ENCODE measurements at places on chromosomes 16 and 17.
A peak's percentile ranks its signal among the peaks of the same experiment; 100 is the strongest.

- DNase-seq = peak; percentile 36
Observed at GRCh38 chr17:62827746-62828485, 19.8 kb upstream of the MARCHF10 start.

DNA sequence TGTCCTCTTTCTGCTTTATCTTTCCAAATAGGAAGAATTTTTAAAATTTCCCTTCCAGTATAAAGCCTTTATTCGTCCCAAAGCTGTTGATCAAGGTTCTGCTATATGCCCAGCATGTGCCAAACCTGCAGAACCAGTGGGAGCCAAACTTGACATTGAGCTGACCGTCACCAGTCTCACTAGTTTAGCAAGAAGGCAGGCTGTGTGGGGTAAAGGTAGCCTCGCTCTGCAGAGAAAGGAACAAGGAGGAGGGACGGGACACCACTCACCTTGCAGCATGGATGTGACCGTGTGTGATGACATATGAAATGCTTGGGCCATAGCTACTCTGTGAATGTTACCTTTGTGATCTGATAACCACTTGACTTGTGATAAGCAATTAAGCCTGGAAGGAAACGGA is 392.2 kb downstream of the CPPED1 start:
- no peak for DNase-seq

DNA sequence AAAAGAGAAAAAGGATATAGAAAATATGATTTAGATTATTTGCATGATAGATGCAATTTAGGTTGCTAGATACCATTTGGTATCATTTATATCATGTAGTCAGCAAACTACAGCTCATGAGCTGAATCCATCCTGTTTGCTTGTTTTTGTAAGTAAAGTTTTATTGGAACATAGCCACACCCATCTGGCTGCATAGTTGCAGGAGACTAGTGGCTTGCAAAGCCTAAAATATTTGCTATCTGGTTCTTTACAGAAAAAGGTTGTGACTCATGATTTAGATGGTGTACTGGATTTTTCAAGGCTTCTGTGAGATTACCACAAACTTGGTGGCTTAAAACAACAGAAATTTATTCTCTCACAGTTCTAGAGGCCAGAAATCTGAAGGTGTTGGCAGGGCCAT is 49.9 kb downstream of the MAP2K4 start:
- peak; percentile 87 for DNase-seq

GRCh38 chr16:30430428-30430970 is 669 bp upstream of the DCTPP1 start:
- DNase-seq = no peak

- DNase-seq = no peak
Observed at GRCh38 chr16:27220991-27221390, 17.7 kb downstream of the KDM8 start.

GRCh38 chr17:859824-860195 is 77.7 kb downstream of the MRM3 start:
- no peak for DNase-seq

DNA sequence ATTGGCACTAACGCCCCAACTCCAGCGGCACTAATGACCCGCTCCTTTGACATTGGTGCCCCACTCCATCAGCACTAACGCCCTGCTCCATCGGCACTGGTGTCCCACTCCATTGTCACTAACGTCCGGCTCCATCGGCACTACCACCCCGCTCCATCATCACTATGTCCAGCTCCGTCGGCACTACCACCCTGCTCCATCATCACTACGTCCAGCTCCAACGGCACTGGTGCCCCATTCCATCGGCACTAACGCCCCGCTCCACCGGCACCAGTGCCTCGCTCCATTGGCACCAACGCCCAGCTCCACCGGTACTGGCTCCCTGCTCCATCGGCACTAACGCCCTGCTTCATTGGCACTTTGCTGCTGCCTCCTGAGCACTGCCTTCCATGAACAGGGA is 7.5 kb downstream of the ZNF213 start:
- no peak for DNase-seq

GRCh38 chr16:84115919-84116719 is 623 bp downstream of the MBTPS1 start:
- DNase-seq = peak; percentile 33

DNA sequence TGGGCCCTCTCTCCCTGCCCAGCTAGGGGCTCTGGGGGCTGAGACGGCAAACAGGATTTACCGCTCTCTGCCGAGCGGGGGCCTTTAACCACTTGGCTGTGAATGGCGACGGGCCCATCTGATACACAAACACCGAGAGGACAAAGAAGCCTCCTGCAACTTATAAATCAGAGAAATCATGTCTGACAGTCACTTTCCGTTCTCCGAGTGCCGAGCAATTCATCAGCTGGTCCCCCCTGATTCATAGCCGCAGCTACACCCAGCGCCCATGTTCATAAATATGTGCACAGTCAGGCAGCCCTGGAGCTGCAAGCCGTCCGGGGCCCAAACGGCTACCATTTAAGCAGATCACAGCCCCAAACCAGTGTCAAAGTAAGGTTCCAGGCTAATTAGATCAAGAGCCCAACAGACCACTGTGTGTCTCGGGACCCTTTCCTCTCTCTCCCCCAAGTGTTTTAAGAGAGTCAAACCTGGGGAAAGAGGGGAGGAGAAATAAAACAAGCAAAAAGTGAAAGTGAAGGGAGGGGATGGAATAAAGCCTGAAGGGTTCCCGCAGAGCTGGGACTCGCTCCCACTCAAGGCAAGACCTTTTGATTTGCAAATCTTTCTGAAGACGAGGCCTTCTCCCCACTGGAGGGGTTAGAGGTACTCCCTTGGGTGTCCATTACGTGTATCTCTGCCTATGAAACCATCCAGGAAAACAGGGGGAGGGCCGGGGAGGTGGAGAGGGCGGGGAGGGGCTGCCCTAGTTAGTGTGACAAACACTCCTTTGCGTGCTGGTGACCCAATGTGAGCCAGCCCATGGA is 154.7 kb downstream of the C16orf78 start:
- peak; percentile 48 for DNase-seq

DNA sequence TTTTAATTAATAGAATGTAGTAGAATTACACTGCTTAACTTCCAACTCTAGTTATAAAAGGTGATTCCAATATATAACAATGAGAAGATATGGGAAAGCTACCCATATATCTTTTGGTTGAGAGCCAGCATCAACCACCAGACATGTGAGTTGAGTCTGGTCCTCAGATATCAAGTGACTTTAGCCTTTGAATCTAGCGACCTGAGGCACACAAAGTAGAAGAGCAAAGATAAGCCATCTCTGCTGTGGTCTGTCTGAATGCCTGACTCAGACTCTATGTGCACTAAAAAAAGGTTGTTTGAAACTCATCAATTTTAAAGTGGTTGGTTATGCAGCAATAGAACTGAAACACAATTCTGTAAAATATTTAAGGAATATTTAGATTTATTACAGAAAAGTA is 492.5 kb upstream of the SOX9 start:
- no peak for DNase-seq

GRCh38 chr17:81537856-81538555 is 9.8 kb downstream of the FSCN2 start:
- no peak for DNase-seq

GRCh38 chr17:12133183-12133582 is 112.5 kb downstream of the MAP2K4 start:
- DNase-seq = peak; percentile 77

DNA sequence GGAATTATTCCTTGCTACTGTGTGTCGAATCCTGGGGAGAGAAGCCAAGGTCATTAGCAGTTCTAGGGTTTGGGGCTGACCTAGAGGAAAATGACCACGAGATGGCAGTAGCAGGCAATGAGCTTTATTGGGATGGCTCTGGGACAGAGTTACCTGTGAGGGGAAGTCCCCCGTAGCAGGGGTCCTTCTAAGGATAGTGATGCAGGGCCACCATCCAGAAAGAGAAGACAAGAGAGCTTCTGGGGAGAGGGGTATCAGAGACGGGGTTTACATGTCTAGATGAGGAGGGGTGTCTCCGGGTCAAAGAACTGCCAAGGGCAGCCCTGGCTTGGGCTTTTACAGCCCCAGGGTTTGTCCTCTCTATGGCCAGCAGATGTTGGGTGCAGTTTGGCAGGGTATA is 6.4 kb upstream of the GGT6 start:
- DNase-seq = peak; percentile 51

DNA sequence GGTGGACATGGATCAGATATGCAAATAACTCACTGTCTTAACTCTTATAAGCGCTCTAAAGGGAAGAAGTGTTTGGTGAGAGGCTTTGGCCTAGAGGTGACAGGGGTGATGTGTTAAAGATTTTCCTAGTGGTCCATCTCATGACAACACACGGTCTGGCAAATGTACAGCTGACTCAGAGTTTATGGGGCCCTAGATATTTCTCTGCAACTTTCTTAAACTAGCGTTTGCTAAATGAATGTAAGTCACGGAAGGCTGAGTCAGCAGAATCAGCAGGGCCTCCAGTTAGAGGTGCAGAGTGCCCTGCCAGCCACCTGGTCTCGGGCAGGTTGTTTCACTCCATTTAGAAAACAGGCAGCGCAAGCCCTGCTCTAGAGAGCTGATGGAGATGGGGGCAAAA is 40.1 kb downstream of the CLEC16A start:
- no peak for DNase-seq

- no peak for DNase-seq
Observed at GRCh38 chr17:54919425-54919824, 18.8 kb downstream of the TOM1L1 start.

DNA sequence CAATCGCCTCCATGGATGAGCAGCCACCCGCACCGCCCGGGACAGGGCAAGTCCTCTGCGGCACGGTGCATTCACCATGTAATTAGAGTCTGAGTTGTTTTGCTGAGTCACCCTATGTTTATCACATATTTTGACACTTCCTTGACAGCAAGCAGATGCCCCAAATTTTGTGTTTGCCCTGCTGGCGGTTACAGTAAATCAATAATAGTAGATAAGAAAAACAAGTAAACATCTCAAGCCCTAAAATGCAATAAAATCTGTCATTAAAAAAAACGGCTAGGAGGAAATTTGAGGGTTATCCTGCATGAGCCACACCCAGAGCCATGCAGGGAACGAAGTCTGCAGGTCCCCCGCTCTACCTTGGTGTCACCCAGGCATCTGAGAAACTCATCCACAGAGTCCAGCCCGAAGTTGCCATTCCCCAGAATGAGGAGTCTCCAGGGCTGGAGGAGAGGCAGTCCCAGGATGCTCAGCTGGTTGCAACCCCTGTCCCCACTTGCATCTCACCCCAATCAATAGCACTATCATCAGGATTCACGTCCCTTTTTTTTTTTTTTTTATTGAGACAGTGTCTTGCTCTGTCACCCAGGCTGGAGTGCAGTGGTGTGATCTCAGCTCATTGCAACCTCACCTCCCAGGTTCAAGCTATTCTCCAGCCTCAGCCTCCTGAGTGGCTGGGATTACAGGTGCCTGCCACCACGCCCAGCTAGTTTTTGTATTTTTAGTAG is 16.5 kb upstream of the ST6GALNAC1 start:
- no peak for DNase-seq

GRCh38 chr17:1422885-1423284 is 22.9 kb upstream of the YWHAE start:
- DNase-seq = peak; percentile 97

- peak; percentile 26 for DNase-seq
Observed at GRCh38 chr17:30378241-30378824, 394 bp upstream of the CPD start.

- DNase-seq = peak; percentile 72
Observed at GRCh38 chr16:78122774-78123315, 23.4 kb downstream of the WWOX start.

DNA sequence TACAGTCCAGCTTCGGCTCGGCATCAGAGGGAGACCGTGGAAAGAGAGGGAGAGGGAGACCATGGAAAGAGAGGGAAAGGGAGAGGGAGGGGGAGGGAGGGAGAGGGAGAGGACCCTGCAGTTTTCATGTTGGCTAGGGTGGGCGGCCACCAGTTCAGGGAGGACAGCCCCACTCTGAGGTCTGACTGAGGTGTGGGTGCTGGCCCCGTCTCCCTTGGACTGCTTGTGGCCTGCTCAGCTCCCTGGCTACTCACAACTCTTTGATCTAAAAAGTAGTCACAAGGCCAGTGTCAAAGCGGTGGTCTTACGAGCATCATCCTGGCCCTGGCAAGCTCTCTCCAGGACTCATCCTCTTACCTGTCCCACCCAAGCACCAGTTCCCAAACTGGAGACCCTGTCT is 9.4 kb downstream of the COX4I1 start:
- no peak for DNase-seq

- no peak for DNase-seq
Observed at GRCh38 chr16:17409894-17410293, 60.9 kb downstream of the XYLT1 start.

- no peak for DNase-seq
Observed at GRCh38 chr17:79715943-79716797, 14.6 kb upstream of the ENPP7 start.

DNA sequence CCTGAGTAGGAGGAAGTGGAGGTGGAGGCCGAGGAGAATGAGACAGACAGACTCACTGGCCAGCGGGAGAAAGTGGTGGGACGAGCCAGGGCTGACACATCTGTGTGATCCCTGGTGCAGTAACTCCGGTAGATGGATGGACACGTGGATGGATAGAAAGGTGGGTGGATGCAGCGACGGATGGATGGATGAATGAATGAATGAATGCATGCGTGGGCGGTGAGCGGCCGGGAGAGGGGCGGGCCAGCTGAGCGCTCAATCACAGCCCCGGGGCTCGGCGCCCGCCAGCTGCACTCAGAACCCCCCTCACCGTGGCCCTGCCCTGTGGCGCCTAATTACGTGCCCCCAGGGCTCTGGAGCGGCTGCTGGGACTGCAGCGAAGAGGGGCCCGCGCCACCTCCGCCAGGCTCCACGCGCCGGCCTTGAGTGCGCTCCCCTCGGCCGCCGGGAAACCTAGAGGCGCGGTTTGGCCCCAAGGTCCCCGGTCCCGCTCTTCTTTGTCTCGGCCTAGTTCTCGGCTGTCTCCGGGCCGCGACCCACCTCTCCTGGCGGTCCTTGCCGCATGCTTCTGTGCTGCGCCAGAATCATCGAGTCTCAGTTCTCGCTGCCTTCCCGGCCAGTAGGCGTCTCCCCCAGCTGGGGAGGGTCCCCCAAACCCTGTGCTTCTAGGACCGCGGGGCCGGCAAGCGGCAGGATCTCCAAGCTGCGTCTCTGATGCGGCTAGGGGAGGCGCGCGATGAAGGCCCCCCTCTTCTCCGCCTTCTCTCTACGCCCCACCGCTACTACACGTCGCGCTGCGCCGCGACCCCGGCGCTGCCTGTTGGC is 41.0 kb downstream of the RAI1 start:
- no peak for DNase-seq
